A172 (cell line): ENCODE measurements at places on chromosomes 5 and 9. TPM values are rescaled to one million over a fixed set of nuclear protein-coding genes. Genes with fewer than 3 reads are reported as not detected.

DNA sequence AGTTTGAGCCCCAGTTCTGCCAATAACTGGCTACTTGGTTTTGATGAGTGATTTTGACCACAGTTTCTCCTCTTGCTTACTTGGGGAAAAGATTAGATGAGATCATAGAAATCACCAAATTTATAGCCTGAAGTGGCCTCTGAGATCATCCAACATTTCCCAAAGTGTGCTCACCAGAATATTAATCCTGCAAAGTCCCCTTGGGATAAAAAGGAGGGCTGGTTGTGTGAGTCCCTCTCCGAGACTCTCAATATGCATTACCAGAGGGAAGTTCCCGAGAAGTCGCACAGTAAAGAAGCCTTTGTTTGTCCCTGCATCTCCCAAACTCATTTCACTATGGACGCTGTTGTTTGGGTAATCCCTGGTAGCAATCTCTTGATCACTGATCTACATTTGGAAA lies 88.4 kb upstream of the ADRA1B start:
- DNase-seq, result peak; percentile 14

DNA sequence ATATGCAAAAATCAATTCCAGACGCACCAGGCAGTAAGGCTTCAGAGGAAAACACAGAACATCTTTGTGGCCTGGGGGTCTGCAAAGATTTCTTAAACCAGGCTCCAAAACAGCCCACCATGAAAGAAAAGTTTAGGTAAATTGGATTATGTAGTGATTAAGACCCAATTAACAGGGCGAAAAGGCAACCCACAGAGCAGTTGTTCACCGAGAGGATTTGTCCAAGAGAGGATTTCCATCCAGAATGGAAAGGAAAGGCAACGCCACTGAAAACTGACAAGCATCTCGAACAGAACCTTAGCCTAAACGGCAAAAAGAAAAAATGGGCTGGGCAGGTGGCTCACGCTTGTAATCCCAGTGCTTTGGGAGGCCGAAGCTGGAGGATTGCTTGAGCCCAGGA lies 37.4 kb downstream of the GLT6D1 start:
- DNase-seq, result no peak

GRCh38 chr9:123084256-123084655 lies 50.8 kb downstream of the GPR21 start:
- DNase-seq, result no peak

The GARIN3 gene
- not detected in 2 replicates for total RNA-seq
